ENCODE measurements at places on chromosomes 1 and 21. TPM values are rescaled to one million over a fixed set of nuclear protein-coding genes. Genes with fewer than 3 reads are reported as not detected.

Gene IRF6
- 2.9 TPM for total RNA-seq

Gene OR10R2
- not detected for total RNA-seq

Gene AMY1C
- not detected for total RNA-seq

Gene SPRR2A
- total RNA-seq: not detected

Gene MANEAL
- total RNA-seq: 2.0 TPM

Gene CENPF
- 45.8 TPM for total RNA-seq

Gene NRDC
- 50.9 TPM for total RNA-seq

Gene TFAP2E
- total RNA-seq: 0.19 TPM

All from vein endothelial cell (primary cell).